ENCODE measurements at places on chromosomes 11 and 22.
A peak's percentile ranks its signal among the peaks of the same experiment; 100 is the strongest.

GRCh38 chr11:17298302-17298701 lies 21.8 kb downstream of the NUCB2 start:
- DNase-seq: no peak

GRCh38 chr22:27299181-27300085 lies 502.1 kb downstream of the MN1 start:
- peak; percentile 56 for DNase-seq

DNA sequence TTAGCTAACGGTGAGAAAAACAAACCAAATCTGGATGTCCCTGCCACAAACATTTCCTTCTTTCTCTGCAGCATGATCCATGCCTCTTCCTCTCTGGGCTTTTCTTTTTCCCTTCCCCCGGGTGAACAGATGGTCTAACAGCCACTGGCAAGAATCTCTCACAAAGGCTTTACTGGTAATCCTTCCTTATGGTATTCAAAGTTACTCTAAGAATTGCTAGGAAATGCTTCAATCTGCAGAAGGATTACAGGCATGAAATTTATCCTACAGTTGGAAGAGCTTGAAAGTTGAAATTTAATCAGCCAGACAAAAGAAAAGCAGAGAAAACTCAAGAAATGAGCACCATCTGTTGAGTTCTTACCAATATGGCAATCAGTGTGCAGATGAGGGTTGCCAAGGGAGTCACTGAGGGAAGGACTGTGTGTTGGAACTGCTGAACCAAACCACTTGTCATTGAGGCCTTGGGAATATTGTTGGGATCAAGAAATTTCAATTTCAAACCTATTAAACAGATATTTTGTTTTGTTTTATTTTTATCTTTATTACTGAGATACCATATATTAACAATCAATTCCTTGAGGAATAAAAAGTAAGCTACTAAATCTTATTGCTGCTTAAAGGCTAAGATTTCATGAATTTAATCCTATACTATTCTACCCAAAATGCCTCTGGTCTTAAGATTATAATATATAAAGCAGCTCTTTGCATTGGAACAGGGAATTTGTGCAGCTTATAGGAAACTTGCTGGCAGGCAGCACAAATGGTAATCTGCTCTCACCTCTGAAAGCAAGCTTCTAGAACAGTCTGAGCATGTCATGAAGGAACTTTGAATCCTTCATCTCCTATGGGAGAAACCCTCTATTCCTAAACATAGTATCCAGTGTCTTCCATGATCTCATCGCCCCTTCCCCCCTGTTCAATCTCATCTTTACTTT lies 29.7 kb upstream of the NDUFC2 start:
- DNase-seq: no peak

- DNase-seq: no peak
These were observed 37.9 kb upstream of the NRIP3 start for GRCh38 chr11:9041747-9042146.

GRCh38 chr22:36282328-36282831 lies 29.4 kb downstream of the APOL1 start:
- DNase-seq: no peak

- peak; percentile 27 for DNase-seq
These were observed 118.7 kb upstream of the B3GAT1 start for GRCh38 chr11:134530636-134531326.

GRCh38 chr11:46254133-46254491 lies 23.4 kb upstream of the CREB3L1 start:
- no peak for DNase-seq

DNA sequence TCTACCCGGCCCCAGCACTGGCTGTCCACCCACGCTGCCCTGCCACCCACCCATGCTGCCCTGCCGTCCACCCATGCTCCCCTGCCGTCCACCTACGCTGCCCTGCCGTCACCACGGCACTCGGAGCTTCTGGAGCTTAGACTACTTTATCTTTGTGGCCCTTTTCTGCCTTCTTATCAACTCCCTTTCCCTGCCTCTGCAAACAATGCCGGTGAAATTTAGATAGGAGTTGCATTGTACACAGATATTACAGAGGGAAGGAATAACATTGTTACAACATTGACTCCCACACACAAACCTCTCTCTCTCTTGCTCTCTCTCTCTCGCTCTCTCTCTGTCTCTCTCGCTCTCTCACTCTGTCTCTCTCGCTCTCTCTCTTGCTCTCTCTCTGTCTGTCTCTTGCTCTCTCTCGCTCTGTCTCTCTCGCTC lies 33.7 kb upstream of the BRSK2 start:
- DNase-seq: no peak

DNA sequence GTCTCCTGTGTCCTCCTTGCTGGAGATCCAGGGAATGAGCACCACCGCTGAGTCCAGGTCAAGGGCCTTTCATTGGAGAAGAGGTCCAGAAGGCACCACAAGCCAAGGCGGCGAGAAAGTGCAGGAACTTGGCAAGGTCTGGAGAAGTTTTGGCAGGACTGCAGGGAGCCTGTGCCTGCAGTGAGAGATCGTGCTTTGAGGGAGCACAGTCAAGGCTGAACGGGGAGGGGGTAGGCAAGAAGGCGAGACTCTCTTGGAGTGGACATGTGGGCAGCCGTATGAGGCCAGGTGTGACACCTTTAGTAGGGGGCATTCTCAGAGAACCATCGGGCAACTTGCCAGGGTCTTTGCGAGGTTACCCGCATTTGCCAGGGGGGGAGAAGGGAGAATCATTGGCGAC lies 30.5 kb downstream of the LRRC10B start:
- no peak for DNase-seq

- DNase-seq: no peak
These were observed 79.5 kb downstream of the GAB2 start for GRCh38 chr11:78338138-78338537.

DNA sequence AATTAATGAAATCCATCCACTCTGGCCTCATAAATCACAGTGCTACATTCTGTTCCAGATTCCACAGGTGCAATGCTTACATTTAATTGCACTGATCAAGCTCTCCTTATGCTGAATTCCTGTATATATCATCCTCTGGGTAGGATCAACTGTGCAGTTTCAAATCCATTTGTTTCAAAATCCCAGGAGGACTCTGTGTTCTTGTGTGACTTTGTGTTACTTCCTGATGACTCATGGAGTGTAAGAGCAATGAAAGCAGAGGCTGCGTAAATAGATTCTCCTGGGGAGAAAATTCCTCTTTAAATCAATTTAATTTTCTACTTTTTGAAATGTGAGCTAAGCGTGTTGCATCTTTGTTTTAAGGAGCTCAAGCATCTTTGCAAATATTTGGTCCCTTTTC lies 752.7 kb downstream of the METTL15 start:
- no peak for DNase-seq

GRCh38 chr22:31282748-31283468 lies 9.4 kb downstream of the PIK3IP1 start:
- no peak for DNase-seq

- no peak for DNase-seq
These were observed 7.6 kb downstream of the IGSF9B start for GRCh38 chr11:133949129-133949528.

DNA sequence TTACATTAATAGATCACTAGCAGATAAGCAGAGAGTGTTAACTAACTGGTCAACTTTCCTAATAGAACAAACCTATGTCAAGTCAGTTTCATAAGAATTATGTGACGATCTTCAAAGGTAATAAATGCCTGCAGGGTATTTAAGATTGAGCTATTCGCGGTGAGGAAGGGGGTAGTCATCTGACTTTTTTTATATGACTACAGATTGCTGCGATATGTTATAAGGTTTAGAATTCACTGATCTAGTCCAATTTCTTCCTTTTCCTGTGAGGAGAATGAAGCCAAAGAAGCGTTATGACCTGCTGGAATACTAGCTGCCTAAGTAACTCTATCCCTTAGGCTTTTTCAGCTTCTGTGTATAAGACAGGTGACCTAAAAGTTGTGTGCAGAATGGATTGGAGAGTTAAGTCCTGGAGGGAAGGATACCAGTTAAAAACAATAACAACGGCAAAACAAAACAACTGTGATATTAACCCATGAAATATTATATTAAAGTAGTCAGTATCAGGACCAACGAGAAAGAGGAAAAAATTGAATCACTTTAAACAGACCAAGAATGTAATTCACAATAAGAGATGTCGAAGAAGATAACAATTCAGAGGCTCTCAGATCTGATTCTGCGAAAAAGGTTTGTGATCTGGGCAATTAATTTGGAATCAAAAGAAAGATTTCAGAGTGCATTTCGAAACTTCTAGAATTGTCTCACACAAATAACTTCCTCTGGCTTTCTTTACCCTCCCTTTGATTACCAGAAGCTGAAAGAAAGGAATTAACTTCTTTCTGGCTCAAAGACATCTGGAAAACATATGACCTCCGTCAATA lies 630 bp downstream of the CASP4 start:
- DNase-seq: no peak

DNA sequence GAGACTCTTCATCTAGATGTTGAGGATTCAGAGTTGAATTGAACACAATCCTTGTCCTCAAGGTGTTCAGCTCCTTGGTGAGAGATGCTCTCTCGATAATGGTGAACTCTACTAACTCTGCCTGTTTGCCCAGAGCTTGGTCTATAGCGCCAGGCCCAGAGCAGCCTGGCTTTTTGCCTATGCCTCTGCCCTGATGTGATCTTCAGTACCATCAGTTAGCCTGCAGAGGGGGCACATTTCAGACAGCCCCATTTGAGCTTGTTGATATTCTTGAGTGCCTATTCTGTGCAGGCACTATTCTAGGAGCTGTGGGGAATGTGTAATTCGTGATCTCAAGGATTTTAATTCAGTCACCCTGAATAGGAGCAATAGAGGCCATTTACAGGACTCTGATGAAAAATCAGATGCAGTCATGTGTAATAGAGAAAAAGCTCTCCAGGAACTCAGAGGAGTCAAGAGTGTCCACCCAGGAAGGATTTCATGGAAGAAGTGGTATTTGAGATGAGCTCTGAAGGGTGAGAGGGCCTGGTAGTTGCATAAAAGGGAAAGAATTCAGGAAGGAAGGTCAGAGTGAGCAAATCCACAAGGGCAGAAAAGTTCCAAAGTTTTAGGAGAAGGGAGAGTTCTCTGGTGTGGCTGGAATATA lies 19.3 kb downstream of the GTPBP1 start:
- DNase-seq: no peak

DNA sequence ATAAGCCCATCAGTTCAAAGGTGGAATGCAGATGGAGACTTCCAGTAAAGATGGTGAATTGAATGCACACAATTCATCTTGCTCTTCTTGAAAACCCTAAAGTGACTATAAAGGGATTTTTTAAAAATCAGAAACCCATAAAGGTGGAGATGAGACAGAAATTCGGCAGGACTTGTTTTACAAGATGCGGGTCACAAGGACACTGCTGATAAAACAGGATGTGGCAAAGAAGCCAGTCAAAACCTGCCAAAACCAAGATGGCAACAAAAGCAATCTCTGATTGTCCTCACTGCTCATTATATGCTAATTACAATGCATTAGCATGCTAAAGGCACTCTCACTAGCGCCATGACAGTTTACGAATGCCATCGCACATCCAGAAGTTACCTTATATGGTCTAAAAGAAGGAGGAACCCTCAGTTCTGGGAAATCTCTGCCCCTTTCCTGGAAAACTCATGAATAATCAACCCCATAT lies 137.1 kb downstream of the NECTIN1 start:
- DNase-seq: no peak

GRCh38 chr11:65121447-65121864 lies 478 bp downstream of the FAU start:
- DNase-seq: peak; percentile 42

- no peak for DNase-seq
These were observed 238.1 kb upstream of the BLID start for GRCh38 chr11:122354025-122354697.
